ENCODE measurements at places on chromosomes 13 and 19.

- DNase-seq = no peak
Measured at GRCh38 chr13:74136084-74136658, 2.0 kb upstream of the KLF12 start.

DNA sequence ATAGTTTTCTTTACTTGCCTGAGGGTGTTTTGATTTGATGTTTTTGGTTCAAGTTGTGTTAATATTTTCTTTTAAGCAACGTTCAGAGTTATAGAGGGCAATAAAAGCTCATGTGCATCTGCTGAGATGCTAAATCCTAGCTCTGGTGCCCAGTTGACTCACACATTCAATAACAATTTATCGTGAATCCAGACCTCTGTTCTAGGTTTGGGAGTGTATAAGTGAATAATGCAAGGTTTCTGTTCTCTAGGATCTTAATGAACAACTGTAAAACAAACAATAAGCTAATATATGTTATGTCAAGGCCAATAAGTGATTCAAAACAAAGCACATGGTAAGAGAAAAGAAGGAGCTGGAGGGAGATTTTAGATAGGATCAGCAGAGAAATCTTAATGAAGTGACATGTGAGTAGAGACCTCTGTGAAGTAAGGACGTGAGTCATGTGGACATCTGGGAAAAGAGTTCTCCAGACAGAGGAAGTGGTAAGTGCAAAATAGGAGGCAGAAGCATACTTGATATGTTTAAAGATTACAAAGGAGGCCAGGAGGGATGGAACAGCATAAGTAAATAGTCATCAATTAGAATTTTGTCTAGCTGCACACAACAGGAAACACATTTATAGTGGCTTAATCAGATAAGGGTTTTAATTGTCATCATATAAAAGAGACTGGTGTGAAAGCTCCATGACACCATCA, 278.5 kb upstream of the HTR2A start:
- DNase-seq = no peak

- no peak for DNase-seq
Measured at GRCh38 chr19:48623556-48624066, 4.3 kb downstream of the SPHK2 start.

- no peak for DNase-seq
Measured at GRCh38 chr19:43639519-43640423, at the start of gene CADM4. Gene CADM4, minus strand, starts transcription at chr19:43639850. Its CDS starts 60 bp downstream, at chr19:43639790.

- DNase-seq = no peak
Measured at GRCh38 chr19:47381121-47381520, 32.0 kb downstream of the DHX34 start.

- no peak for DNase-seq
Measured at GRCh38 chr13:110396913-110397381, 89.9 kb downstream of the COL4A2 start.

GRCh38 chr19:40688309-40688708, 2.1 kb downstream of the NUMBL start:
- DNase-seq = no peak

Measured in NCI-H1694 (cell line).